ENCODE measurements at places on chromosomes 1 and 21. TPM values are rescaled to one million over a fixed set of nuclear protein-coding genes. Genes with fewer than 3 reads are reported as not detected.

The KRTAP19-3 gene
- total RNA-seq, result not detected

The CSMD2 gene
- total RNA-seq, result 0.82 TPM

GRCh38 chr1:207499573-207499972 is 3.6 kb downstream of the CR1 start:
- DNase-seq, result peak; percentile 70

- no peak for DNase-seq
Measured at GRCh38 chr1:171652234-171652822, at the start of gene MYOC. Gene MYOC, minus strand, starts transcription at chr1:171652688. Its CDS starts 77 bp downstream, at chr1:171652611.

The DPYD gene
- total RNA-seq, result 183 TPM

- no peak for DNase-seq
Measured at GRCh38 chr1:162294015-162294414, 82.6 kb downstream of the SPATA46 start.

DNA sequence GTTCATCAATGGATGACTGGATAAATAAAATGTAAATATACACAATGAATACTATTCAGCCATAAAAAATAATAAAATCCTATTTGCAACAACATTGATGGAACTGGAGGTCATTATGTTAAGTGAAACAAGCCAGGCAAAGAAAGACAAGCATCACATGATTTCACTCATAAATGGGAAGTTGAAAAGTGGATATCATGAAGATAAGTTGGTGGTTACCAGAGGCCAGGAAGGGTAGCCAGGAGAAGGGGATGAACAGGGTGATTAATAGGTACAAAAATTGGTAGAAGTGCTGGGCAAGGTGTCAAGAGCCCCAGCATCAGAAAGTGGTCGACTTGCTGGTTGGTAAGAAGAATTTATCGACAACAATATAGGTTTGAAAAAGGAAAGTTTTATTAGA is 1.3 kb upstream of the PARK7 start:
- no peak for DNase-seq

The RBM11 gene
- not detected for total RNA-seq

- no peak for DNase-seq
Measured at GRCh38 chr1:16018749-16019643, 1.2 kb upstream of the HSPB7 start.

The OTUD7B gene
- 41.7 TPM for total RNA-seq

GRCh38 chr1:39178541-39179431 is 25.7 kb upstream of the MACF1 start:
- peak; percentile 57 for DNase-seq

The MTARC2 gene
- 2.0 TPM for total RNA-seq

DNA sequence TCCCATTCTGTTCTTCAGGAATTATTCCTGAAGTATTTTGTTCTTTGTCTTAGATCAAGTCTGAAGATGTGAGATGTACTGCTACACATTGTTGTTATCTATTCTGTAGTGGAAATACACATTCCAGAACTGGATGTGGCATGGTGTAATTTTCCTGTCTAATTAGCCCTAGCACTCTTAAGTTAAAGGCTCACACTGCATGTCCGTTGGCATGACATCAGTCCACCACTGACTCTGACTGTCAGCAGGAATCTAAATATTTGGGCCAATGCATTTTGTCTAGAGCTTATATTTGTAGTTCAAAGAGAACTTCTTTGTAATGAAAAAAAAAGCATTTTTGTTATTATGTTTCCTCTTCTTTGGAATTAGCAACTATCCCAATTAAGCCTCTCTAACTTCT is 201.0 kb downstream of the S1PR1 start:
- DNase-seq, result no peak

DNA sequence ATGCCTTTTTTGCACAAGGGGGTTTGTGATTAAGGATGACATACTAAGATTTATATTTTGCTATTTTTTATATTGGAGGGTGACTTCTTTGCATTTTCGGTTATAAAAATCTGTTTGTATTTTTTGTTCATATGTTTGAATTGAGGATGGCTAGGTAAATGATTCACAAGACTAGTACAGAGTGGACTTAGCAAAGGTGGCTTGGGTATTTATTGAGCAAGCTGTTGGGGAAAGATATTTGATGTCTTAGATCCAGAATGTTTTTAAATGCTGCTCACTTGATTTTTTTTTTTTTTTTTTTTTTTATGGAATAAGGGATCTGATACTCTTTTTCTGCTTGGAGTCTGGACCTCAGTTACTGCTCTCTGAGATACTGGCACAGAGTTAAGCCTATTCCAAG is 100.6 kb downstream of the DNM3 start:
- no peak for DNase-seq

GRCh38 chr1:58907398-58907797 is 123.6 kb upstream of the JUN start:
- no peak for DNase-seq

The IPO9 gene
- 29.2 TPM for total RNA-seq

DNA sequence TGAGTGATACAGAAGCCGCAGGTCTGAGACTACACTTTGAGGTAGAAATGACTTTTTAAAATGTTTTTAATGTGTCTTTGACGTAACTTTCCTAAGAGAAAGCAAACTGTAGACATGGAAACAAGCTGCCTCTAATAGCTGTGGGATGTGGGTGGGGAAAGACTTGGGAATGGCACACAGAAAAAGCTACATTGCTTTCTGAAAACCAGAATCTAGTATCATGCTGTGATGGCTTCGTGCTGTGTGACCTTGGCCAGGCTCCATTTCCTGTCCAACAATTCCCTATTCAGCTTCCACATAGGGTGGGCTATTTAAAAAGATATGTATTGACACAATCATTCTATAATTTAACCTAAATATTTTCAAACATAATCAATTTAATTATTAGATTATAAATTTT is 909.1 kb downstream of the NCAM2 start:
- no peak for DNase-seq

DNA sequence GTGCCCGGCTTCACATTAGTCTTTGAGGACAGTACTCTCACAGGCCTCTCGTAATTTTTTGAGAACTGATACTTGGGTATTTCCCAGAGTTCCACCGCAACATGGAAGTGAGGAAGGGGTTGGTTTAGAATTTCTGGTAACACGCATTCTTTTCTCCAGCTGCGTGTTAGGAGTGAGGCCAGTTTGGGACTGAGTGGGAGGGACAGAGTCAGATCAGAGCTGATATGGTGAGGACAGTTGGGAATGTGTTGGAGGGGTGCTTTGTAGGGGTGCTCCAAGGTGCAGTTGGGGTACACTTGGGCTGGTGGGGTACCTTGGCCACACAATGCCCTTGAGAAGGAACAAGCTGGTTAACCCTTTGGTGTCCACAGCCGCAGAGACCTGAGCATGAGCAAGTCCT is 6.7 kb downstream of the FBXO6 start:
- no peak for DNase-seq

DNA sequence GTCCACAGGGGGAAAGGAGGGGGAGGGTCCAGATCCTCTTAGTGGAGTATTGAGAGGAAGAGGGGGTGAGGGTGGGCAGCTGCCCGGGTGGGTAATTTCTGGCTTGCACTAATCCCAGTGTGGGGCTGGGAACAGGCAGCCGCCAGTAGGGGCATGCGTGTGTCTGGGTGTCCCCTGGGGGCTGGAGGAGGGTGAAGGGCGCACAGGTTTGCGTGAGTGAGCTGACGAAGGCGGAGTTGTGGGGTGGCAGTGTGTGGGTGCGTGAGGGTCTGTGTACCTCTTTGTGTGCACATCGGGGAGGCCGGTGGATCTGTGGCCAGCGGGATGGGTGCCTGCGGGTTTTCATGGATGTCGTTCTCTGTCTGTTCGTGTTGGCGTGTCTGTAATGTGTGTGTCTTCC is 97.3 kb downstream of the PAX7 start:
- no peak for DNase-seq

The NID1 gene
- total RNA-seq, result 26.7 TPM

All from fibroblast of the aortic adventitia (primary cell).